ENCODE measurements at places on chromosomes 11 and 22.

DNA sequence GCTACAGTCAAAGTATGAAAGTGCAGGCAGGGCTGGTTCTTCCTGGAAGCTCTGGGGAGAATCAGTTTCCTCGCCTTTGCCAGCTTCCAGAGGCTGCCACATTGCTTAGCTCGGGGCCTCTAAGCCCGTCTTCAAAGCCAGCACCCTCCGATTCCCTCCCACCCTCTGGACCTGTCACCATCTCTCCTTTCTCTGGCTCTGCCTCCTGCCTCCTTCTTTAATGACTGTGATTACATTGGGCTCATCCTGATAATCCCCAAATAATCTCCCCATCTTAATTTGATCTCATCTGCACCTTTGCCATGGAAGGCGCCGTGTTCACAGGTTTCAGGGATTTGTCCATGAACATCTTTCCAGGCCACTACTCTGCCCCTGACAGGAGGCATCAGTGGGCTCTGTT lies 42.5 kb downstream of the MCM5 start:
- DNase-seq = no peak

- no peak for DNase-seq
Measured at GRCh38 chr11:113977701-113978100, 2.8 kb downstream of the HTR3A start.

DNA sequence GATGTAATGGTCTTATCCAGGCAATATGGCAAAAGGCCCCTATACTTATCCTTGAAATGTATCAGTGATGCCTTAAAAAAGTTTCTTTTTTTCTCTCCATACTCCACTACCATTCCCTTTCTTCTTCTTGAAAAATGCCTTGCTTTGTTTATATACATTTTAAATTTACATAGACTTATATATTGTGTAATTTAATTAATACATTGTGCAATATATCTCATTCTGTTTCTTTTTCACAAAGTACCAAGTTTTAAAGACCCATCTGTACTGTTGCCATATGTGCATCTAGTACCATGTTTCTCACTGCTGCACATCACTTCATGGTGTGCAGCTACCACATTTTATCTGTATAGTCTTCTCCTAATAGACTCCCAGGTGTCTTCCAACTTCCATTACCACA lies 7.5 kb downstream of the MMP8 start:
- DNase-seq = no peak

DNA sequence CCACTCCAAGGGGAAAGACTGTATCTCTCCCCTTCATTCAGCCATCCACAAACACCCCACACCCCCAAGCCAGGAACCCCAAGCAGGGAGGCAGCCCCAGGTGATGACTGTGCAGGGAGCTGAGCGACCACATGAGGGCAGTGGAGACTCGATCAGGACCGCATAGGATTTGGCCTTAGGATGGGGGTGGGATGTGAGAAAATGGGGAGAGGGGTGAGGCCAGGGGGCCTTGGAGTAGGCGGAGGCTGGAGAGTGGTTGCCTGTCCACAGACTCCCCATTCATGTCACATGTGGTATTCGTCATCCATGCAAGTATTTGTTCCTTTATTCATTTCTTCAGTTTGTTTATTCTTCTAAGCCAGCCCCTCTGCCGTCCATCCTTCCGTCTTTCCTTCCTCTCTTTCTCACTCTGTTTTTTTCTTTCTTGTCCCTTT lies 2.7 kb upstream of the RHOD start:
- peak; percentile 20 for DNase-seq

GRCh38 chr22:24011735-24012068 lies 598 bp downstream of the CABIN1 start:
- no peak for DNase-seq
